Activated CD8-positive, alpha-beta memory T cell treated with anti-CD3 and anti-CD28 coated beads, Interleukin-2, amount 10 ng/mL, durations not matched to agents 7 days and 5 days (primary cell): ENCODE measurements at places on chromosomes 3 and 15.

GRCh38 chr3:70853161-70853944 is 540.9 kb upstream of the MDFIC2 start:
- DNase-seq: no peak

DNA sequence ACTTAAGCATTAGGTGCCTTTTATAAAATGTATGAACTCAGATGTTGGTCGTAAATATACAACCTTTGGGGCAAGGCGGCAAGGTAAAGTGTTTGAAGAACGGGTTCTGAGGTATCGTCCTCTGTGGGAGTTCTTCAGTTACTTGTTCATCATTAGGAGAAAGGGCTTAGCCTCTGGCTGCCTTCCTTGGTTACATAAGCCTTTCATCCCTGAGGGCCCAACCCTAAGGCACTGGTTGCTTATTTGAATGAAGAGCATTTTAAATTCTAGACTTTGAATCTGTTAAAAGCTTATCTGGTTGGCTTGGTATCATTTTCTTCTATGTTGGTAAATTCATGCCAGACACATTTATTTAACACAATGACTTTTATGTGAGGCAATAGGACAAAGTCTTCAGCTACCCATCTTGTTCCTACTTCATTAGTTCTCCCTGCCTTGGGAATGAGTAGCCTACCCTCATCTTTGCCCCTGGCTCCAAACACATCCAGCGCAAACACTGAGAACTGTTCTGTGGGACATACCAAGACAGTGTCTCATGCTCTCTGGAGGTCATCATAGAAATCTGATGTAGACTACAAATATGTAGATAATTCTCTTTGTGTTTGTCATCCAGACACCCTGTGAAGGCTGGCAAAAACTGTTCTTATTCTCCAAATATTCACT is 12.4 kb upstream of the CCDC80 start:
- no peak for DNase-seq

DNA sequence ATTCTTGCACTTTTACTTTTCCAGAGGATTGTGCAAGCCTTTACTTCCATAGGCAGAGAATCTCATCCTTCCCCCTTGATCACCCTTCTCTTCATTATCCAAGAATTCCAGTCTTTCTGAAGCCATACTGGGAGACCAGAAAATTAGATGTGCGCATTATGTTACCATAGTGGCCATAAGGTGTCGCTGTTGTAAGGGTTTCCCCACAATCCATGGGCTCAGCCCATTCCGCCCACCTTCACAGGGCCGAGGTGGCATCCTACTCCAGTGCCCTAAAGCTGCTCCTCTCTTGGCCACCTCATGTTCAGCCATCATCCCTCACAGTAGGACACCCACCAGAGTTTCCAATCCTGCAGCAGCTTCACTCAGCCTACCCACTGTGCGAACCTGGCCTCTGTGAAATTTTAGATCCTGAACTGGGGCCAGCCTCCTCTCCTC is 35.0 kb downstream of the CTSH start:
- DNase-seq: no peak

- DNase-seq: no peak
Observed at GRCh38 chr15:80832686-80833085, 53.5 kb downstream of the CEMIP start.

DNA sequence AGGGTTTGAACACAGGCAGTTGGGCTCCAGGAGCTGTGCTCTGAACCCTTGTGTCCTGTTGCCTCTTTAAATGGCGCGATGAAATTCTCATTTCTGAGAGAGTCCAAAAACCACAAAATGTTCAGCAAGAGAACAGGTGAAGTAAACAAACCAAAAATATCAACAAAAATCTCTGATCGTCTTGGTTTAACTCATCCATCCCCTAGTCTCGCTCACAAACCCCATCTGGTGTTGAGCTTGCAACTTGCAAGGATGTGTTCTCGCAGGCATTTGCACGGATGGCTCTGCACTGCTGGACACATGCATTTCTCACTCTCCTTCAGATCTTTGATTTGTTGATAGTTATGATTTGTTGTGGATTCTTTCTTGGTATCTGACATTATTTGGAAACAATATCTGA is 31.1 kb downstream of the FAH start:
- DNase-seq: no peak

- DNase-seq: no peak
Observed at GRCh38 chr3:190424108-190424477, 25.6 kb downstream of the TMEM207 start.

DNA sequence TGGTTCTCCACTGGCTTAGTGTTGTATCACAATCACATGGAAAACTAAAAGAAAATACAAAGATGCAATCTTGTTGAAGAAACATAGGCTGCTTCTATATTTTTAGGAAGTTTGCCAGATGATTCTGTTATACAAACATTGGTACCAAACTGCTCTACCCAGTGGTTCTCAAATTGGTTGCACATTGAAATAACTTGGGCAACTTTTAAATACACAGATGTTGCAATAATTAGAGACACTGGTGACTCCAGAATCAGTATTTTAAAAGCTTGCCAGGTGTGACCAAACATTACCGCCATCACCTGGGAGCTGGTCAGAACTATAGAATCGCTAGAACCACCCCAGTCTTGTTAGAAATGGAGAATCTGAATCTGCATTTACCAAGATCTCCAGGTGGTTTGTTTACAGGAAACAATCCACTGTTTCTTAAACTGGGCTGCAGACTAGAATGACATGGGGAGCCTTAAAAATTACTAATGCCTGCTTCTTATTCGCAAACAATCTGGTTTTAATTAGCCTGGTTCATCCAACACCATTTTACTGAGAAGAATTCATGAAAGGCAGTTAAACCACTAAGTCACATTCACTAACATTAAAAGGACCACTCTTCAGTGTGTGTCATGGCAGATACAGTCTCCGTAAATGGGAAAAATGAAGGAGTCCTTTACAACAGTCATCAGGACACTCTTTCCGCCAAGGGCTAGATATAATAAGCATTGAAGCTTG is 76.5 kb downstream of the ACAP2 start:
- DNase-seq: no peak

DNA sequence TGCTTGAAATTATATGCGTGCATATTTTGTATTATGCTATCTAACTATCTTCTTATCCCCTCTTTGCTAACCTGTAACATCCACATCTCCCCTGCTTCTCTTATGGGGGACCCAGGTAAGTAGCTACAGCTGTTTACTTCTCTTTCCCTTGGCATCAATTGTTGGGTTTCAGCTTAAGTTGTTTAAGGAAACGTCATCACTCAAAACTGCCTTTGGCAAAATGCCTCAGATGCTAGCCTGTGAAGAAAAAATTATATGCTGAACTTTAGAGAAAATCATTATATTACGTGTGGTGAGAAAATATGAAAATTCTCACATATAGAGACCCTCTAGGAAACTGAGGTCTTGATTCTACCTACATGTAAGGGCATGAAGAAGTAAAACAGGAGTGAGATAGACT is 447.0 kb upstream of the NECTIN3 start:
- no peak for DNase-seq

DNA sequence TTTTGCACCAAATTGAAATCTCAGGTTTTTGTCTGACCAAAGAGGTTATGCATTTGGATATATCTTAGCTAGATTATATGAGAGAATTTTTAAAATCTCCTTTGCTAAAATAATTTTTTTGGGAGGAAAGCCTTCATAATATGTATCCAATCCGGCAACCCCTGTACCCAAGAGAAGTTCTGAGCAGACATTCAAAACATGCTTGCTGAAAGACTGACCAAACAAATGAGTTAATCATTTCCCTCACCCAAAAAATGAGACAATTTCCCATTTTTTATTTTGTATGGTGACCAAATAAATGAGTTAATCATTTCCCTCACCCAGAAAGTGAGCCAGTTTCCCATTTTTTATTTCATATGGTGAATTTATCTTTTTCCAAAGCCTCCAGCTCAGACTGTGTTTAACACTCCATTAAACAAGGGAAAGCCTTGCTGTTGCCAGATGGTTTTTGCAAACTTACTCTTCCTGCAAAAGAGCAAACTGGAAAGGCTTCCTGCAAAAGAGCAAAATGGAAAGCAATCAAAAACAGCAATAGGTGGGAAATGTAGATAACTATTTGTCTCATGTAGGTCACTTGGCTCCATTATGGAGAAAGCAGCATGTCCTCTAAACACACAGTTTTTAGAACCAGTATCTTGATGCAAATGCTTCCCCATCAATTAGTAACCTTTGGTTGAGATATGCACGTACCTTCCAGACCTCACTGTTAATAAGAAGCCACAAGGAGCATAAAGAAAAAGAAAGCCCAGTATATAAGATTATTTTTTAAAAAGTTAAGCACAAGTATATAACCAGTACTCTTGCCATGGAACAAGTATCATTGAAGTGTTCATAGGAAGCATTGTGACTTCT is 78.4 kb upstream of the OSTN start:
- DNase-seq: no peak

- no peak for DNase-seq
Observed at GRCh38 chr3:118760585-118761290, 273.9 kb downstream of the IGSF11 start.

DNA sequence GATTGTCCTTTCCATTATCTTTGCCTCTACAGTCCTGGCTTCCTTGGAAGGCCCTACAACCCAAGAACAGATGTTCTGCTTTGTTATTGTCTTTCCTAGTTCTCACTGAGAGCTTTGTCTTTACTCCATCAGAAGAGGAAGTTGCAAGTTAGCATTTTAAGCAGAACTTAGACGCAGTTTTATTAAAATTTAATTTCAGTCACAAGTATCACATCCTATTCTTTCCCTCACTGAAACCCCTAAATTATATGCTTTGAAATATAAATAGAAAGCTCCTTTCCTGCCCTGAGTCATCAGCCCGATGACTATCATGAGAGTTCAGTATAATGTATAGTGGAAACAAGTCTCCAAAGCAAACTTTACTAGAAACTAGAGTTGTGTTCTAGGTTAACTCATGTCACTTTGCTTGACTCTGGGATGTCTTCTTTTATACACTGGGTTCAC is 291.2 kb upstream of the RBMS3 start:
- no peak for DNase-seq

- no peak for DNase-seq
Observed at GRCh38 chr3:15339786-15340215, 7.4 kb upstream of the SH3BP5 start.

GRCh38 chr3:38003817-38004414 is 13.3 kb downstream of the VILL start:
- DNase-seq: no peak
